Skin of body (tissue), 3 donors: ENCODE measurements at places on chromosomes 11 and 22.

- DNase-seq, result no peak
These were observed 14.4 kb downstream of the OVCH2 start for GRCh38 chr11:7691759-7692350.

DNA sequence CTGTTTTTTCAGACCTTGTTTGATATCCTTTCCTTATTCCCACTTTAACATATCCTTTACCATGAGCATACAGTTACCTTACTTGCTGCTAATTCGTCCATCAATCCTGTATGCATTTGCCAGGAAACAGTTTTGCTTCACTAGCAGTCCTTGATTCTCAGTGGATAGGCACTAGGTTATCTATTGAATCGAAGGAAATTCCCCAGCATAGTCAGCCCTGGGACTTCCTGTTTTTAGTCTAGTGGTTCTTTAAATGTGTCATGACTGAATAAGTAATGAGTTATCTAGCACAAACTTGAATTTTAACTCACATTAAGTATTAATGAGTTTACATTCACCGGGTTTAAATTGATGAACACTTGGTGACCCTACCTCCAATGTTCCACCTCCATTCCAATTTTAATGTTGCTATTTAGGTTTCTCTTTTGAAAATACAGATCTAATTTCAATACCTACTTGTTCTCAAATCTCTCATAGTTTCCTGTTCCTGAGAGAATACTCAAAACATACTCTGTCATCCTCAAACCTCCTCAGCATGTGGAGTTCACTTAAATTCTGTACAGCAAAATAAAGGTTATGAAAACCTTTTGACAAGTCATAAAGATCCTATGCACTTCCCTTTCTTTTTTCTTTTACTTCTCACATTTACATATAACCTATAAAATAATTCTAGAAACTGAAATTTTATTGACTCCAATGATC is 1375.1 kb upstream of the TENM4 start:
- no peak for DNase-seq

DNA sequence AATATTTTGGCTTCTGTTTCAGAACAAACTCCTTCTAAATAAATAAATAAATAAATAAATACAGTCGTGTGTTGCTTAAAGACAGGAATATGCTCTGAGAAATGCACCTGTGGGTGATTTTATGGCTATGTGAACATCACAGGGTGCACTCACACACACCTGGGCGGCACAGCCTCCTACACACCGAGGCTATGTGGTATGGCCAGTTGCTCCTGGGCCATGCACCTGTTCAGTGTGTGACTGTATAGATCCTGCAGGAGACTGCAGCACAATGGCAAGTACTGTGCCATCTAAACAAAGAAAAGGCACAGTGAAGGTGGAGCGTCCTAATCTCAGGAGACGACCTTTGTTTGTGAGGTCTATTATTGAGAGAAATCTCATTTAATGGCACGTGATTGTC is 1281.1 kb downstream of the TBC1D22A start:
- DNase-seq, result no peak

DNA sequence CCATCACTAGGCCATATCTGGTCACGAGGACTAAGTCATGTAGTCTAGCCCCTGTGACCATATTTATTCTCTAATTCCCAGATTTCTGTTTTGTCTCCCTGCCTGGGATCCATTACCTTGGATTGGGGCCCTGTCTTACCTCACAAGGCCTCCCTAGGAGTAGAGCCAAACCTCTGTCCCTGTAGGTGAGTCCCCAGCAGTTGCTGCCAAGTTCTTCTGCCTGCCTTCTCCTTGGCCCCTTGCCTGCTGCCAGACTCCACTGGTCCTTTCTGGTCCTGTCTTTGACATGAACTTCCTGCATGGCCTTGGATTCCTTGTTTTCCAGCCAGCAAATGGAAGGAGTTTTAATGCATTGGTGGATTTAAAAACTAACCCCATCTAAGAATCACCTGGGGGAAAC is 35.6 kb upstream of the CADM1 start:
- DNase-seq, result no peak

DNA sequence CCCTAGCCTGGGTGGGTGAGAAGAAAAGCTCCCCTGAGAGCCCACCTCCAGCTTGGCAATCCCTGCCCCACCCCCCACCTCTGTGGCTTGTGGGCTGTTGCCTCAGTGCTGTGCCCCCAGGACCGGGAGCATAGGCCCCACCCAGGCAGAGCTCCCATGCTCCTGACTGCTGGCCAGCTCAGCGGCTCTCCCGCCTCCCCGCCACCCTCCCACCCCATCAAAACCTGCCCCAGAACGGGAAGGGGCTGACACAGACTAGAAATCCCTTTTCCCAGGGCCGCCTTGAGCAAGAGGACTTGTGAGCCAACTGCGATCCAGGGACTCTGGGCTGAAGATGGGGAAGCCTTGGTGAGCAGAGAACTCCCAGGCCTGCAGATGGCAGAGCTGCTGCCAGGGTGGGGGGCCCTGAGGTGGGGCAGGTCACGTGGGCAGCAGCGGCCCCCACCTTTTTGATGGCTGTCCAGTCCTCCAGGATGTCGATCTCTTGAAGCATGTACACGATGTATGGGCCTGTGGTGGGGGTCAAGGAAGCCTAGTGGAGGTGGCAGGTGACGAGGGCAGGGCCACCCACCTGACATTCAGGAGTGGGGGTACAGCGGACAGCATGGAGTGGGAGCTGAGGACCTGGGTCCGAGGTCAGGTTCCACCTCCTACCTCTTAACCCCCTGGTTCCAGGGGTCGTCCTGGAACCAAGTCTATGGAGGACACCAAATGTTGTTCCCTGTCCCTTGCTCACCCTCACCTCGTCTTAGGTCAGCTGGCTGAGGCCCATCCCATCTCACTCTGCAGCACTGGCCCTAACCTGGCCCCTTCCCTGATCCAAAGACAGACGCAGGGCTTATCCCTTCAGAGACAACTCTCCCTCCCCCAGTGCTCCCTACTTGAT is 2.3 kb upstream of the RIN1 start:
- DNase-seq, result no peak
